ENCODE measurements at places on chromosomes 4 and X.

- no peak for DNase-seq
These were observed 8.6 kb downstream of the OPHN1 start for GRCh38 chrX:68424719-68425118.

DNA sequence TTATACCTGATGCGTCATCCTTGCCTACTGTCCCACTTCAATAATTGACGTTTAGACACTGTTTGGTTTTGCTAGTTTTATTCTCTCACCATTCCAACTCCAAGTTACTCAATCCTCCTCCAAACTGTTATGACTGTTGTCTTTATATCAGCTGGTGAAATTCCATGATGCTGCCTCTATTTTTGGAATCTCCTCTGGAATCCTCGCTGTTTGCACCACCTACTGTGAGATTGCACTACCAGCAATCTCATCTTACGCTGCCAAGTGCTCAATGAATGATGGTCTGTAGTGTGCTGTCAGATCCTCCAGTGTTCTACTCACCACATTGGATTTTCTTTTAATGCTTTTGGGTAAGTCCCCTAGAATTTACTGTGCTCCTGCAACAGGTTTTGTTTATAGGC is 13.2 kb upstream of the PCDH18 start:
- no peak for DNase-seq

- DNase-seq: no peak
These were observed 484.0 kb upstream of the CTSO start for GRCh38 chr4:156437666-156438065.

GRCh38 chr4:32601848-32602247 is 1881.7 kb downstream of the PCDH7 start:
- no peak for DNase-seq

GRCh38 chr4:88989990-88990389 is 67.0 kb downstream of the FAM13A start:
- DNase-seq: no peak

DNA sequence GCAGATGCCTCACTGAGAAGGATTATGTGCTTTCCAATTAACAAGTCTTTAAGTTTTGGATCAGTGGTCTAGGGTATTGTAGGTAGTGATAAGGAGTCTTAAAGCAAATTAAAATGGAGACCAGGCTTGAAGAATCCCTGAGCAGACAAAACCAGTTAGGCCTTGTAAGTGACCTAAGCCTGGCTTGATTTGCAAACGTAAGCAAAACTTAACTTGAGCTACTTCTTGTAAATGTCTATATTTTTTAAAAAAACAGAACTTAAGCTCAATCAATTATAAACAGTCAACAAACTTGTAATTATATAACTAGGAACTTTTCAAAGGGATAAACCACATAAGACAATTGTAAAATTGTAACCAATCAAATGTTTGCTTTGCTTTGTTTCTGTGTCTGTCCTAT is 72.7 kb upstream of the NALF2 start:
- DNase-seq: no peak

DNA sequence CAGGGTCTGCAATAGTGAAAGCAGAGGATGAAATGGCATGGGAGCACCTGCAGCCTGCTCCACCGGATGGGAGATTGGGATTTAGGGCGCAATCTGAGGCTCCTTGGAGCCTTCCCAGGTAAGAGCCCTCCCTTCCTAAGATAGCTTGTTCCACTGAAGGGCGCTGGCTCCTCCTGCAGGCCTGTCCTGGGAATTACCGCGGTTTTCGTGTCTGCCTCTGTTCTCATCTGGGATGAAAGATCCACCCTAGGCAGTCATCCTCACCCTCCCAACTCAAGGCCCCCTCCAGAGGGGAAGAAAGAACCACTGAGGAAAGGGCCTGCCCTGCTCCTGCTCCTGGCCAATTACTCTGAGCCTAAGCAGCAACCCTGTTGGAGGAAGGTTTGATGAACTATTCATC is 547.5 kb downstream of the SMARCA1 start:
- peak; percentile 0 for DNase-seq

DNA sequence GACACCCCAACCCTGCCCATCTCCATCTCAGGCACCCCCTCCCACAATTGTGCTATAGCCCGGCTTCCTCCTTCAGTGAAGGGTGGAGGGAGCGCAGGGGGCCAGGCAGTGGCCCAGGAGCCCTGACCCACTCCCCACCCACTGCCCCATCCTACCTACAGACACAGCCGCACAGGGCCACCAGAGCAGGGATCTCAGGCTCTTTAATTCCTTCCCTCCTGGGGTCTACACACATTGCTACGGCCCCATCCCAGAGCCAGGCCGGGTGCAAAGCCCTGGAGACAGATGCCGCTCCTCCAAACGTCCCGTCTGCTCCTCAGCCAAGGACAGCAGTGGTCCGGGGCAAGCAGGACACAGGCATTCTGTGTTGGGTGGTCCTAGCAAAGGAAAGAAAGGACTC is 12.8 kb upstream of the DUSP9 start:
- no peak for DNase-seq

DNA sequence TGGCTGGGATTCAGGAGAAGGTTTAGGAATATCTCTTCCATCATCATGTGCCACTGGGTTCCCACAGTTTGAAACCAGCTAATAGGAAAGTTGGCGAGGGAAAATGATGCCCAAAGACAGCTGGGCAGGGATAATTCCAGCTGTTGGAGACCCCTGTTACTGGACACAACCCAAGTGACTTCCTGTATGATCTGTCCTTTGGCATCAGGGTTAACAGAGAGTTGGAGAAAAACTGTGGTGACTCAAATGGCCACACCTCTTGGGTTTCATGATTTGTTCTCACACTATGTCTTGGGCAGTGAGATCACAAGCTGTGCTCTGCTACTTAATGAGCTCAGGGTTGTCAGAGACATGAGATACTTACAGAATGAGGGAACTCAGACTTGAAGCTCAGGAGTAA is 3.8 kb downstream of the FGF16 start:
- DNase-seq: no peak

GRCh38 chrX:139762400-139763183 is 54.6 kb upstream of the MCF2 start:
- DNase-seq: no peak

DNA sequence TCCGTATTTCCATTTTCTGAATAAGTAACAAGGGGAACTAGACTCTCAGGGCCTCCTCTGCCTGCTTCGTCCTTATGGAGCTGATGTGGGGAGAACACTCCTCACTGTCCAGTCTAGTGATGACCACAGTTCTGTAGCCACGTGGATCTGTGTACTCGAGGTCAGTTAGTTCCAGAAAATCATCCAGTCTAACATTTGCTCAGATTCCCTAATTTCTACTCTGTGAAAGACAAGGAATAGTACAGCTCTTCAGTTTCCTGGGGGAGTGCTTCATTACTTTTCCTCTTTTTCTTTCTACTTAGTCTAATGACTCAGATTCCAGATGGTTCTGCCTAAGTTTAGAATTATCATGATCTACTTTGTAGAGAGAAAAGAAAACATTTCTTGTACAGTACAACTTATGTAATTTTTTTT is 82.6 kb downstream of the SORBS2 start:
- DNase-seq: no peak

- no peak for DNase-seq
These were observed 1408.0 kb downstream of the RAPGEF2 start for GRCh38 chr4:160510928-160511327.

Data from nucleus accumbens (tissue), 56 donors.